ENCODE measurements at places on chromosomes 6 and 20.

DNA sequence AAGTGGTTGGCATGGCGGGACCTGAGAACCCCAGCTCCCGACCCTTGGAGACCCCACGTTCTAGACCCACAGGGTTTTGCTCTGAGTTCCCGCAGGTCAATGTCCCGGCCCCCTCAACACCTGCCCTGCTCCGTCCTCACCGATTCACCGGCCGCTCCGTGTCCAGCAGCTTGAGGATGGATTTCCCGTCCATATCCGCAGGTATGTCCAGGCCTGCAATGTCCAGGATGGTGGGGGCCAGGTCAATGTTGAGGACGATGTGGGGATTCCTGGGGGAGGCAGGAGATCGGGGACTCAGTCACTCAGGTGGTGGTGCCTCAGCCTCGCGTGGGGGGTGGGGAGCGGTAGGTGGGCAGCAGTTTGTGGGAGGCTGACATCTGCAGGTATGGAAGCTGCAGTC lies 106.7 kb downstream of the SULF2 start:
- no peak for DNase-seq

DNA sequence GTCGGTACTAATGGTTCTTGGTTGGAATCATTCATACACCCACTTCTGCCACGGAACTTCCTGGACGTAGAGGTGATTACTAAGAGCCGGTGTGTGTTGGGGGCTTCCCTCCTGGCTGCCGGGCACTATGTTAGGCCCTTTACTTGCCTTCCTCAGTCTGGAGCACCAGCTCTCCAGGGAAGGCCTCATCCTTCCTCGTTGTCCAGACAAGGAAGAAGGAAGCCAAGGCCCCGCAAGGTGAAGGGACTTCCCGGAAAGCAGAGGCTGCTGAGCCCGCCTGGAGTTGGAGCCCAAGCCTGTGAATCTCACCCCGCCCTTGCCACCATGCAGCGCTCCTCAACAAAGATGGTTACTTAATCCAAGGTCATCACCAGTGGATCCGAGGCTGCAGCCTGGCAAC lies 26.2 kb downstream of the AAR2 start:
- DNase-seq: no peak

DNA sequence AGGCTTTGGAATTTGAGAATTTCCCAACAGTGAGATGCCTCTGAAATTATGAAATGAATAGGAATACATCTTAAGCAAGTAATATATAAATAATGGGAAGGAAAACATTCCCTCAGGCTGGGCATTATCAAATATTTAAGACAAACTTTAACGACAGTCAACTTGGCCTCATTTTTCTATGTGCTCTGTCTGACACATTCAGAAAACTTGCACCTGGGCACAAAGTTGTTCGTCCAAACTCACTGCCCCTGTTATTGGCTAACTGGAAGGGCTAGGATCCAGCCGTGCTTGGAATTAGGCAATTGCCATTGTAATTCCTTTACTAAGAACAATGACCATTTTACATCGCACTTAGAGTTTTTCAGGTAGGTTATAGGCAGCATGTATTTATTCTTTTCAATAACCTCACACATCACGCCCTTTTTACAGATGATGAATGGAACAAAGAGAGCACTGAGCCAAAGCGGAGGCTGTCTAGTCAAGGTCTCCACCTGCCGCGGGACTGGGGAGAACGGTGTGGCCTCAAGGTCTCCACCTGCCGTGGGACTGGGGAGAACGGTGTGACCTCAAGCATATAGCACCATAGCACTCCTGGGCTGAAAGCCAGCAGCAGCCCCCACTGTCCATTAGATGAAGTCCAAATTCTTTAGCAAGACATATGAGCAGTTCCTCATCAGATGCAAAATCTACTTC lies 40.7 kb upstream of the FOXQ1 start:
- DNase-seq: no peak

DNA sequence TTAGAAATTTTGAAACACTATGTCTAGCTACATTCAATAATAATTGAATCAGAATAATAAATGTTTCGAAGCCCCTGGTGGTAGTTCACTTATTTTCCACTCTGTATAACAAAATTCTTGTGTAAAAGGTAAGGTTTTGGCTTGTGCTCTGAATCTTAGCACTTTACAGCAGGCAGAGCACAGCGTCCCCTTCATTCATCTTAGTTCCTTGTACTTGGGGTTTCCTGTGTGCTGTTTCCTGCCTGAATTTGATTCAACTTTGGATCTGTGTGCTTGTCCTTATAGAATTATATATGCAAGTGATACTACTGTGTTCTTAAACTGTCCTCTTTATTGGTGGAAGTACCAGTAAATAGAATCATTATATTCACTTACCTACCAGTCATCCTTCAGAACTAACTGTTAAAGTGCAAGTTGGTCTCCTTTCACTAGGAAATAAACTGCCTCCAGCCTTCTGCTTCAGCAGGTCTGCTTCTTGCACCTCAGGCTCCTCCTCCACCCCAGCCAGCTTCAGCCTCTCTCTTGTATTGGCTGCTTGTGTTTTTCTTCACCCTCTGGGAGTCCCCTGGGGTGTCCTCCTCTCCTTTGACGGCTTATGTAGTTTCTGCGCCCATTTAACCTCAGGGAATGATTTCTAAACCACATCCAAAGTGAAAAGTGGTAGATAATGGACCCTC lies 28.8 kb upstream of the TULP4 start:
- no peak for DNase-seq

DNA sequence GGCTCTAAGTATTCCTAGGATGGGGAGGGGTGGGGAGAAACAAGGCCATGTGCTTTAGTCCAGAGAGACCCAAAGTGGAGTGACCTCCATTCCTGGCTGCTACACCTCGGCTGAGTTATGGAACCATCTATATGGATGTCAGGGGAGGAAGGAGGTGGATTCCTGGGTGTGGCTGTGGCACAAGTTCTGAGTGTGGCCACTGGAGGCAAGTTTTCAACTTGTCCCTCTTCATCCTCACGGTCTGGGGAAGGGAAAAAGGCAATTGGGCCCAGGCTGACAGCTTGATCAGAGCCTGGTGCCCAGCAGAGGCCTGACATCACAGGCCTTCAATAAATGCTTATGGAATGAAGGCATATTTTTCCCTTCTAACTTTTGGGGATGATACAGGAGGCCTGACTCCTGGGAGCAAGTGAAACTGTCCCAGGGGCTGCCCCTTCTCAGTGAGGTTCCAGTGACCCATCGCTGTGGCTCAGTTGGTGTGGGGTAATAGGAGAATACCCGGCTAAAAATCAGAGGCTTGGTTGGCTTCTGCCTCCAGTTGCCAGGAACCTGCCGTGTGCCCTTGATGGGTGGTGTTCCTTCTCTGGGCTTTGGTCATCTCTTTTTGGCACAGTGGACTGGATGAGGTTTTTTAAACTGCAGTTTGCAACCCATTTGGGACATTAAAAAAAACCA lies 1.8 kb upstream of the ITPR3 start:
- no peak for DNase-seq

DNA sequence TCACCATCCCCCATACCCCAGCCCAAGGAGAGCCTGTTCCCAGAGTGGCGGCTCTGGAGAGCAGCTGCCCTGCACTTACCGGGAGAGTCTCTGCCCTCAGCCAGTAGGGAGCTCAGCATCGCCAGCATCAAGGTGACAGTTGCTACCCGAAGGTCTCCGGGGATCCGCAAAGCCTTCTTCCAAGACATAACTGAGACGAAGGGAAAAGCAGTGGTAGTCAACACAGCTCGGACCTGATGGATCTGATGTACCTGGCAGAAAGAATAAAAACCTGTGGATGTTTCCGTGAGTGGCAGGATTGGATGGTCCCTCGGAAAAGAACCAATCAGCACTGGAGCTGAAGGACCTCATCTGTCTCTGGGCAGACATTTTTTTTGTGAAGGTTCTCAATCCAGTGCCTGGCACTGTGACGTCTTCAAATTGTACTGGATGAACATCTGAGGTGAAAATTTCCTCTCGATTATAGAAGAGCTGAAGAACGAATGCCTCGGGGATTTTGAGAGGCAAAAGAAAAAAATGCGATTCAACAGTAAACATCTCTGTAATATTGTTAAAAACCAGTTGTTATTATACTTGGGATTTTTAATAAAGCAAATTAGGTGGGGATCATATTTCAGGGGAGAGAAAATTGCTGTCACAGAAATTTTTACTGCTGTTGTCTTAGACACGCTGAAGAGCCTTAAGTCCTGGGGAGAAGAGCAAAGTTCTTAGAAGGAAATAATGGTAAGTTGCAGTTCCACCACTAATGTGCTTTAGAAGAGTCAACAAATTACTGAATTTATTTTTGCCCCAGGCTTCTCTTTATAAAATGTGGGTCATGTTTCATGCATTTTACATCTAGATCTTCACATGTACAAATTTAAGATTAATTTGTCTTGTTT lies at the start of gene HLA-DQB1:
Gene HLA-DQB1 (minus strand): TSS at position 238 of the 881 bp plus-strand sequence. CDS start 50 bp downstream, at position 188.
- DNase-seq: no peak

DNA sequence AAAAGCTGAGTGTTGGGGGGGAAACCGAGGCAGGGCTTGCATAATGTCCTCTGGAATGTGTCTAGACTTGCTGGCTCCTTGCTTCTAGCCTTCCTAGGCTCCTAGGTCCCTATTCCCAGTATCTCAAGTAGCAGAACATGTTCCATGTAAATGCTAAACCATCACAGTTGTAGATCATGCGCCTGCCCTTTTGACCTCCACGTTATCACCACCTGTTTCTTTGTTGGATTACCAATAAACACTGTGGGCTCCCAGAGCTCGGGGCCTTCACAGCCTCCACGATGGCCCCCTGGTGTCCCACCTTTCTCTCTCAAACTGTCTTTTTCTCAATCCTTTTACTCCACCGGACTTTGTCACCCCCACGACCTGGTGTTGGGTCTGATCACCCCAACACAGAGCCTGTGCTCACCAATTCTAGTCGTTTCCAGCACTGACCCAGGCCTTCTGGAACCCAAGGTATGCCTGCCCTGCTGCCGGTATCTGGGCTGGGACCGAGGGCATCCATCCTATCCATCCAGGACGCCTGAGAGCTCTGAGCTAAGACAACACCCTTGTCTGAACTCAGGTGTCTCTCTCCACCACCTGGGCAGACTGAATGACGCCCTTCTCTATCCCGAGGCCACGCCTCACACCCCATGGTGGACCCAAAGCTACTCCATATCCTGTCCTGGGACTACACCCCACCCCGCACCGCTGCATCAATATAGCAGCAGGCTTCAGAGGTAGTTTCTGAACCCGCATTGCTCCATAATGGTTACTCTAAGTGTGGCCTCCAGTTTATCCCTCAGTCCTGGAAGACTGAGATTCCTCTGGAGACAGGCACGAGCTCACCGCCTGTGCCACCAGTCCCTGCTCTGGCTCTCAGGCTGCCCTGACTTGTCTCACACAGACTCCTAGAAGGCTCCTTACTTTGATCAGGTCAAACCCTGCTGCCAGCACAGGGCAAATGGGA lies 9.3 kb upstream of the PRR18 start:
- DNase-seq: no peak

DNA sequence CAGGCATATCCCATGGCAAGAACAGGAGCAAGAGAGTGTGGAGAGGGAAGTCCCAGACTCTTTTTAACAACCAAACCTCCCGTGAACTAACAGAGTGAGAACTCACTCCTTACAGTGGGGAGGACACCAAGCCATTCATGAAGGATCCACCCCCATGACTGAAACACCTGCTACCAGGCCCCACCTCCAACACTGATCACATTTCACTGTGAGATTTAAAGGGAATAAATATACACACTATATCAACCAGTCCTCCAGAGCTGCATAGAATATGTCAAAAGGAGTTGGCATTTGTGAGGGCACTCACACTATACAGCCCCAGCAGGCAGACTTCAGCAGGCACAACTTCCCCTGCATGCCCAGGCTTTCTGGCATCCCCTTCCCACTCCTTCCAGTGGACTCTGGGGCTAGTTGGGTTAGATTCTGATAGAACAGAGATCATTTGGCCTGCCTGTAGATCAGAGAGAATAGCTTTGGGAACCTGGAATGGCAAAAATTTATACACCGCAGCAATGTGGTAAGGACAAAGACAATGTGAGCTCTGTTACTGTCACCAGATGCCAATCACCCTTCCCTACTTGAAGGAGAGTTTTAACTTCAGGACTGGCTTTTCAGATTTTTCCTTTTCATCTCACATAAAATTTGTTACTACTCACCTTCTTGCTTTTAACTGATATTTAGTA lies 25.2 kb upstream of the TENT5A start:
- DNase-seq: no peak

DNA sequence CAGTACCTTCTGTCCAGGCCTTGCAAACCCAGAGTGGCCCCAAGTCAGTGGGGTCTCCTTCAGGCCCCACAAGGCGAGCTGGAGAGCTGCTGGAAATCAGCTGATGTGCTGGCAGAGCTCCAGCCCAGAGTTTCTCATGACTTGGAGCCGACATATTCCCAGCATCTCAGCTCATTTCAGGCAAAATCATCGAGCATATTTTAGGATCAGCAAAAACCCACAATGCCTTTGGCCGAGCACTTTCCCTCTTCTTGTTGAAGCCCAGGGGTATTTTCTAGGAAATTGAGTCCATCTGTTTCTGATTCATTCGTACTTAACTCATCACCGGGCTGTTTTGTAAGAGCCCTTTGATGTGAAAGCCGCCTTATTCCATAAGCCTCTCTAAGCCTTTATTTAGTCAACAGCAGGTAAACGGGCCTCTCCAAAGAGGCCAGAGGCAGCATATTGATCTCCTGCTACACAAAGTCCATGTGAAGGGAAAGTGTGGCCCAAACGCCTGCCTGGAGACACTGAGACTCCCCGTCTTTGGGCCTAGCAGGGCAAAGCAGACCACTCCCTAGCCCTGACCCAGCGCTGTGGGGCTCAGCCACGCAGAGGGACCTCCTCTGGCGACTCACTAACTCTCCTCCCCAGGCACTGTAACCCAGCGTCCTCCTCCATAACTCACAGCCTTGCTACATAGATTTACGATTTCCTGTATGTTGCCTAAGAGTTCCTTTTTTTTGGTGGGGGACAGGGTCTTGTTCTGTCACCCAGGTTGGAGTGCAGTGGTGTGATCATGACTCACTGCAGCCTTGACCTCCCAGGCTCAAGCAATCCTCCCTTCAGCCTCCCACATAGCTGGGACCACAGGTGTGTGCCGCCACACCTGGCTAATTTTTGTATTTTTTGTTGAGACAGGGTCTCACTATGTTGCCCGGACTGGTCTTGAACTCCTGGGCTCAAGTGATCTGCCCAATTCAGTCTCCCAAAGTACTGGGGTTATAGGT lies 12.1 kb upstream of the C20orf203 start:
- DNase-seq: no peak

GRCh38 chr6:143149771-143150170 lies 89.1 kb downstream of the AIG1 start:
- DNase-seq: no peak

Data from BE2C (cell line).